ENCODE measurements at places on chromosomes 6 and 20.

- DNase-seq, result no peak
Measured at GRCh38 chr6:139235661-139236060, 56.1 kb downstream of the TXLNB start.

DNA sequence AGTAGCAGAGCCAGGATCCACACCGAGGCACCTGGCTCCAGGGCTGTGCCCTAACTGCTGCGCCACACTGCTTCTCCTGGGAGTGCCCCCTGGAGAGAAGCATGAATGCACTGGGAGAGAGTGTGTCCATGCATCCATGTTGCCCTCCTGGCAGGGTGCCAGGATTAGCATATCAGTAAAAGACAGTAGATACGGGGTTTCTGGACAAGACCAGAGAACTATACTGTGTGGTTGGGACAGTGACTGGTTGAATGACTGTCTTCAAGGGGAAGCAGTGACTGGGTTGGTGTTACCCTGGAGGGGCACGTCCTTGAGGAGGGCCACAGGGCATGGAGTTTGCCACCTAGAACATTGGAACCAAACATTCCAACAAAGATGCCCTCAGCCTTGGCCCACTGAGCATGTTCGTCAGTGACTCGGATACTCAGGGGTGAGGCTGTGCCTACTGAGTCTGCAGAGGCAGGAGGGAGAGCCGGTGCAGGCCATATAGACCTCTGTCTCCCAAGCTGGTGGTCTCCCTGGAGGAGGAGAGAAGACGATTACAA is 288.8 kb downstream of the CDC5L start:
- no peak for DNase-seq

DNA sequence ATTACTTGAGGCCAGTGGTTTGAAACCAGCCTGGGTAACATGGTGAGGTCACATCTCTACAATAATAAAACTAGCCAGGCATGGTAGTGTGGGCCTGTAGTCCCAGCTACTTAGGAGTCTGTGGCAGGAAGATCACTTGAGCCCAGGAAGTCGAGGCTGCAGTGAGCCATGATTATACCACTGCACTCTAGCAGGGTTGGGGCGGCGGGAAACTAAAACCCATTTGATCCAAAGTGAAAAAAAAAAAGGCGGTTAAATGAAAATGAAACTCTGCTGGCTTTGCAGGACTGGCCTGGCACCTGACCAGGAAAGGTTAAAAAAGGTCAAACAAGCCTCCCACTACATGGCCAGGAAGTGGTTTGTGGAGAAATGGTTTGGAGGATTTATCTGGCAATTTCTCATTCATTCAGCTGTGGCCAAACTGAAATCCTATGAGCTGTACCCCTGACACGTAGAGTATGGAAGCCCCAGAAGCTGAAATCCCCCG is 36.6 kb downstream of the MTRES1 start:
- no peak for DNase-seq

DNA sequence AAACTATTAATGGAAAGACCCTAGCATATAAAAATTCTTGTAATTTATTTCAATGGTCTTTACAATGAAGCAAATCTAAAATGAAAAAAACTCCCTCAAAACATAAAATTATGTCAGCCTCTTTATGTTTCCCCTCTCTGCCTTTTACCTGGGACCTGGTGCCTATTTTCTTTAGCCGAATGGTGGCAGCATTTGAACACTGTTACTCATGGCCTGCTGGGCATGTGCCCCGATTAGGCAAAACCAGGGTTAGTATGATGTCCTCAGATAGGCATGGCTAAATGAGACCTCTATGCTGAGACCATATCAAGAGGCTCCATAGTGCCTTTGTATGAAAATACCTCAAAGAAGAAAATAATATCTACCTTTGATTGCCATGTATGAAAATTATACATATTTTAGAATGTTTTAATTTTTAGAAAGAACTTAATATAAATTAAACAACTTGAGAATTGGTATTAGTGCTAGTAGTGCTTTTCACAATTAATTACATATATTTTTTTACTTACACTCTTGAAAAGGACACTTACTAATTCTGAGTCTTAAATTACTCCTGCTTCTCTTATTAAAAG is 22.5 kb upstream of the C6orf58 start:
- no peak for DNase-seq

DNA sequence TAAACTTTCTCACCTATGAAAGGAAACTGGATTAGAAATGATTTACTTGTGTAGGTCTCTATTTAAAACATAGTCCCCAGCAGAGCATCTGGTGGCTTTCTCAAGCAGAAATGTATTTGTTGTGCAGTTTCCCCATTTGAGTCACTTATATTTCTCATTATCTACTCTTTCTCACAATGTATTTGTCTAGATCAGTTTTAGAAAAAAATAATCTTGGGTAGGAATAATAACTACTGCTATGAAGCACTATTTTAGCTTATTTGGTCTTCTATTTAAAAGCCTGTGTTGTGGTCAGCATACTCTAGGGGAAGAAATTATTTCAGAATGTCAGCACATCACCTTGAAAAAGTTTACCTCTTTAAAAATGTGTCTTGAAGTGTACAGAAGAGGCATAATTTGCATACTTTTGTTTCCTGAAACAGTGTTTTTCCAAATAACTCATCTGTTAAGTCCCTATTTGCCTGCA is 60.9 kb upstream of the PRL start:
- DNase-seq, result no peak

DNA sequence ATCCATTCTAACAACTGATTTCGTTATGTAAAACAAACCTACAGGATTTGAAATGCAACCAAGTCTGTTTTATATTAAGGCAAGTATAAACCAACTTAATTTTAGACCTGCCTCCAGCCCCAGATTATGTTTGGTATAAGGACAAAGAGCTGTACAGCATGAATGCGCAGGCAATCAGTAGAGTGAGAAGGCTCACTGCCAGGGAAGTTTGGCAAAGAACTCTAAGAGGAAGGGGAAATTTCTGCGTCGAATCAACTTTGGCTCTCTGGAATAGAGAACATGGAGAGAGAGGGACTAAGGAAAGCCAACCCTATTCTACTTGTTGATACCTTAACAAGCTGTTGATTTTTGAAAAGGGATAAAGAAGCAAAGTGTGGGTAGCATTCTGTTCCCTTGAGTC is 96.9 kb upstream of the FOXO3 start:
- DNase-seq, result no peak

- no peak for DNase-seq
Measured at GRCh38 chr6:5599127-5599526, 337.8 kb downstream of the FARS2 start.

DNA sequence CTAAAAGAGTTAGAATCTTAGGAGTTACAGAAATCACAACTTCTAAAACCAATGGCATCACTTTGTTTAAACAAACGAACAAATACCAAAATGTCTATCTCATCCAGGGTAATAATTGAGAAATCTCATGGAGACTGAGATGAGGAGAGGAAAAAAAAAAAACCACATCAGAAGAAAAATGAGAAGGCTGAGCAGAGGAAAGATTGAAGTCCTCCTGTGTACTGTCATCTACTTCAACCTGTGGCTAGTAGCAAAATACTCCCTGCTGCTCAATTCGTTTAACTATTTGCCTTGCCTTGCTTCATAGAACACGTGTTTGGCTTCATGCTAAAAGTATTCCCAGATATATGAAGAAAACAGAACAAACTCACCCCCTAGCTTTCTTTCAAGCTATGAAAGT is 143.7 kb downstream of the PDE10A start:
- DNase-seq, result no peak

- no peak for DNase-seq
Measured at GRCh38 chr6:34358389-34358905, 34.0 kb downstream of the NUDT3 start.

DNA sequence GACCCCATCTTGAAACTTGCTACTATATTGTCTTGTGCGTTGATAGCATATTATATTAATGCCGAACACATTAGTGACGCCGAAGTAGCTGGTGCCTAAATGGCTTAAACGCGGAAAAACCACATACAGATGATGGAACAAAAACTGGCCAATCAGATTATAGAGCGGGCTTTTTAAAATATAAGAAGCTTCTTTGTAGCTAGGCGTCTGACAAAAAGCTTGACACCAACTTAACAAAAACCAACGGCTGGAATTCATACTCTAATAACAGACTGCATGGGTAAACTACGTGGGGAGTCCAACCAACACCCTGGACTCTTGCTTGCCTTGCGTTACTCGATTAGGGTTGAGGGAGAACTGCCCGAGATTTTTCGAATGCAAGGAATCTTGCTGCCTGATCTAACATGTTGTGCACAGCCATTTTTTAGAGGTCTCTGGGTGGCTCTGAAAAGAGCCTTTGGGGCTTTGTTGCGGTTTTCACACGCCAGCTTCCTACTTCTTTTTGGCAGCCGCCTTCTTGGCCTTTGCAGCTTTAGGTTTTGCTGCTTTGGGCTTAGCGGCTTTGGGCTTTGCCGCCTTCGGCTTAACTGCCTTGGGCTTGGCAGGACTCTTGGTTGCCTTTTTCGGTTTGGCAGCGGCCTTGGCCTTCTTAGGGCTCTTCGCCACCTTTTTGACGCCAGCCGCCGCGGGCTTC is 45.7 kb downstream of the OR2B2 start:
- no peak for DNase-seq

GRCh38 chr6:40442591-40442990 is 144.6 kb downstream of the LRFN2 start:
- no peak for DNase-seq
